Fibroblast of skin of right biceps (primary cell): ENCODE measurements at places on chromosomes 5 and 9.

- DNase-seq = no peak
Observed at GRCh38 chr9:137262909-137263285, 7.8 kb downstream of the NELFB start.

GRCh38 chr9:106830527-106831150 lies 32.3 kb upstream of the ZNF462 start:
- peak; percentile 24 for DNase-seq

DNA sequence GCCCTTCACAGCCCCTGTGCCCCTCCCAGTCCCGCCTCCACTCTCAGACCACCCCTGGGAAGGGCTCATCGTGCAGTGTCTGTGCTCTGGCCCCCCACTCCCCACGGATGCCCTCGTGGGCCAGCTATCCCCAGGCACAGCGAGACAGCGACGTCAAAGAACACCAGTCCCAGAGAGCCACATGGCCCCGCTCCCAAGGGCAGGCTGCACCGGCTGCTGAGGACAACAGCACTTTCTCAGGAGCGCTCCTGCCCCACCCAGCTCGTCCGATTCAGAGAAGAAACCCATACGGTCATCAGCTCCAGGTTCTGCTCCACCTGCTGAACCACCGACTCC lies 4.8 kb upstream of the SNAPC4 start:
- DNase-seq = no peak

GRCh38 chr5:150052956-150053712 lies 33.2 kb downstream of the CSF1R start:
- DNase-seq = peak; percentile 81

DNA sequence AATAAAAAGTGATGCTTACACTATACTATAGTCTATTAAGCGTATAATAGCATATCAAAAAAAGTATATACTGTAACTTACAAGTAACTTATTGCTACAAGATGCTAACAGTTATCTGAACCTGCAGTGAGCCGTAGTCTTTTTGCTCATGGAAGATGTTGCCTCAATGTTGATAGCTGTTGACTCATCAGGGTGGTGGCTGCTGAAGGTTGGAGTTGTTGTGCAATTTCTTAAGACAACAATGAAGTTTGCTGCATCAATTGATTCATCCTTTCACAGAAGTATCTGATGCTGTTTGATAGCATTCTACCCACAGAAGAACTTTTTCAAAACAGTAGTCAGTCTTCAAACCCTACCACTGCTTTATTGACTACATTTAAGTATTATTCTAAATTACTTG lies 7.8 kb upstream of the C9orf40 start:
- peak; percentile 61 for DNase-seq

GRCh38 chr5:170104710-170105109 lies 987 bp upstream of the FOXI1 start:
- DNase-seq = no peak

DNA sequence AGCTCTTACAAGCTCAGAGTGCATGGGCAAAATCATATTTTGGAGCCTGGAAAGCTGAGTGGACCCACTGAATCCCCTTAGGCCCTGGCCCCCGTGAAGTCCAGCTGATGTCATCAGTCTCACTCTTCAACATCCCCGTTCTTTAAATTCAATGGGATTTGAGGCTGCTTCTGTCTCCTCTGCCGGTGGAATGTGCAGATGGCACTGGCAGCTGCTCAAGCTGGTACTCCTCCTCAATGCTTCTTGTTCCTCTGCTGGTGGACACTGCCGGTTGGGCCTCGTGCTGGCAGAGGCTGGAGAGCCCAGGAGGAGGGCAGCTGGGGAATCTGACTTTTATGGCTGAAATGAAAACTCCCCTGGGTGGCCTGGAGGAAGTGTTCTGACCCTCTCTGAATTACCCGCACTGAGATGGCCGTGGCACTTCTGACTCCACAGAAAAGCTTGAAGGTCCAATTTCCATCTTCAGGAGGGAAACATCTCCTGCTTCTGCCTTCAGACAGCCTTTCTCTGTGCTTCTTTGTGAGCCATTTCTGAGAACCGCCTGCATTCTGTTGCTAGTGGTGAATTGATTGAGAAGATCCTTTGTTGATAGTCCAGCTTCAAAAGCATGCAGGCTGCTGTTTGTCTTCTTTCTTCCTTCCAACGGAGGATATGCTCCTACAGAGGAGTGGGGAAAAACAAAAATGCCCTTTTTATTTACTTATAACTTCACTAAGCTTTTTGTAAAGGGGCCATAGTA lies 298.9 kb downstream of the TMEM38B start:
- no peak for DNase-seq

DNA sequence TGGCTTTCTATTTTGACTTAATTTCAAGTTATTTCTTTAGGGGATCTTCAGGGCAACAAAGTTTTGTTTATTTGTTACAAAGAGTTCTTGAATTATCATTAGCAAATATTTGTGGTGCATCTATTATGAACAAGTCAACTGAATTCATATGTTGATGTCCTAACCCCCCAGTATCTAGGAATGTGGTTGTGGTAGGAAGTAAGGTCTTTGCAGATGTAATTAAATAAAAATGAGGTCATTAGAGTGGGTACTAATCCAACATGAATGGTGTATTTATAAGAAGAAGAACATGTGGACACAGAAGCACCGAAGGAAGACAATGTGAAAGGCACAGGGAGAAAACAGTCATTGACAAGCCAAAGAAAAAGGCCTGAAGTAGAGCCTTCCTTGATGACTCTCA lies 474.0 kb upstream of the DAB2 start:
- DNase-seq = peak; percentile 6

GRCh38 chr5:116275282-116275681 lies 190.5 kb downstream of the COMMD10 start:
- no peak for DNase-seq

- no peak for DNase-seq
Observed at GRCh38 chr5:168072665-168073064, 218.8 kb upstream of the WWC1 start.

GRCh38 chr5:79971156-79971555 lies 19.9 kb downstream of the MTX3 start:
- peak; percentile 80 for DNase-seq

GRCh38 chr9:87294126-87294525 lies 203.5 kb upstream of the DAPK1 start:
- DNase-seq = no peak

DNA sequence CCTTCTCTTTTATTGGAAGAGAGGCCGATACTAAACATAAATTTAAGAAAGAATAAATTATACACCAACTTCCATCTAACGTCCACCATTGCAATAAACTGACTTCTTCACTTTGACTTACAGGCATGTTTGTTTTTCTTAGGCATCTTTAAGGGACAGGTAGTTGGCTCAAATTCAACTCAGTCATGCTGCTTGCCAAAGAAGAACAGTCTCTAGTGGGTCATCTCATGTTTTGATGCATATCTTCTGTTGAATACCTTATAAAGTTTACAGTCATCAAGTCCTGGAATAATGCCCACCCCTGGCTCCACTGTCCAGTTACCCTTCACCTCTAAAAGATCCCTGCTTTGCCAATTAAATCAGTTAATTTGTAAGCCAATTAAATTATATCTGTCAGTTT lies 328.2 kb upstream of the GRAMD2B start:
- no peak for DNase-seq

GRCh38 chr9:6488395-6488794 lies 75.4 kb downstream of the UHRF2 start:
- no peak for DNase-seq

DNA sequence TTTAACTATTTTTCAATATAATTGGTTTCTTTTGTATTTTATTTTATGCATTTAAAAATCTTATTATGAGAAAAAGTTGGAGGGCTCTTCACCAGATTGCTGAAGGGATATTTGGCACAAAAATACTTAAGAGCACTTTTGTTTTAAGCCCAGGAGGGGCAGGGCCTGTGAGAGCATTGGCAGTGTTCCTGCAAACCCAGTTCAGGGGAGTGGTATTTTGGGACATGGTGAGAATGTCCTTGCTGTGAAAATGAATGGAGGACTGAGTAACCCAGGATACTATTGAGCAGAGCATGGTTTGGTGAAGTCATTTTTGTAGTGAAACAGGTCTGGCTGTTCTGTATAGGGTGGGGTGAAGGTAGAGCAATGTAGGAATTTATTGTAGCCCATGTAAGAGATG lies 121.4 kb downstream of the KCTD16 start:
- DNase-seq = no peak

GRCh38 chr5:6979061-6979460 lies 265.8 kb downstream of the TENT4A start:
- no peak for DNase-seq

GRCh38 chr9:95276395-95276954 lies 41.0 kb downstream of the FANCC start:
- DNase-seq = no peak

DNA sequence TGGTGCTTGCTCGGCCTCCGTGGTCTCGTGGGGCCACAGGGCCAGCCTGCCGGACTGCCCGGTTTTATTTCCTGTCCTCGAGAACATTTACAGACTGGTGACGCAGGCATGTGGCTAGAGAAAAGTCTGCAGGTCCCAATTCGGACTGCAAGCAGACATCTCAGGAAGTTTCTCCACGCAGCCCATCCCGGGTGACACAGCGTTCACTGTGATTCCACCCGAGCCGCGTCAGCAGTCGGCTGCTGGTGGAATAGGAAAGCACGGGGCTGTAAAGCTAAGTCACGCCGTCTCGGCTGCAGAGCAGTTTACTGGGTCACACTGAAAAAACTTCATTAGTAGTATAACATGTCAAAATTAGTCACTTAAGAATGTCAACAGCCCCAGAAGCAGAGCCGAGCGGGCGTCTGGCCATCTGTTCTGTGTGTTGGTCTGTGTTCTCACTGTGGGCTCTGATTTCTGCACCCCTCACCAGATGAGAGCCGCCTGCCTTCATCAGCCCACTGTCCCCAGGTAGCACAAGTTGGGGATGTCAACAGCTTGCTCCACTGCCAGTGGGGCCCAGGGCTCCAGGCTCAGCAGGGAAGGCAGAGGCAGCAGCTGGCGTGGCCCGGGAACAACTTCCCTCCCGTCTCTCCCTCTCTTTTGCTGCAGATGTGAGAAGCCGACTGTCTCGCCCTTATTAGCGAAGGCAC lies 363.7 kb downstream of the IRX2 start:
- DNase-seq = peak; percentile 14

DNA sequence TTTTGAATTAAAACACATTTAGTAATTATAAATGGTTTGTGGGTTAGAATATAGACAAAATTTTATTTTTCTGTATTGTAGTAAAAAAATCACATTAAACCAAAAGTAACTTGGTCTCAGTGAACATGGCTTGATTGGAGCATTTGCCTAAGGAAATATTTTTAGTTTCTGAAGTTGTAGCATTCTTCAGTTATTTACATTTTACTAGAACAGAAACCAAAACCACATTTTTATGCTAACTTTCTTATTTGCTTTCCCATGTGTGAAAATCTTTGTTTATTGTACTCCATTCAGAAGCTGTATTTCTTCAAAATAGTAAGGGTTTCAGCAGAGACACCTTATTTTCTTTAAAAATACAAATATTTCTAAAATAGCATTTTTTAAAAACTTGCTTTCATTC lies 129.9 kb downstream of the SGCD start:
- DNase-seq = no peak

- DNase-seq = peak; percentile 44
Observed at GRCh38 chr5:61307611-61308010, 24.4 kb upstream of the ZSWIM6 start.

GRCh38 chr9:94736759-94737158 lies 10.3 kb downstream of the AOPEP start:
- DNase-seq = no peak

DNA sequence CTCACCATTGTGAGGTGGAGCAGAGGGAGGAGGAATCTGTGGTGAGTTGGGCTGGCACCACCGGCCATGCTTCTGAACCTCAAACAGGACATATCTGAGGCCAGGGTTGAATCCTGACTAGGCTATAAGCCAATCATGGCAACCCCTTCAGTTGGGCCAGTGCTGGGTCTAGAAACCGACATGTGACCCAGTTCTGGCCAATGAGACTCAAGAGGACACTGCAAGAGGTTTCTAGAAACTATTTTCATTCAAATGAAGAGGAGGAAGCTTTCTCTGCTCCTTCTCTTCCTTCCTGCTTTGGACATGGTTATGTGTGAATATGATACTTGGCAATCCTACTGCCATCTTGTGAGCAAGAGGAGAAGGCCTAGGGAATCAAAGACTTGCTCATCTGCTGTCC lies 417.7 kb downstream of the SEMA5A start:
- DNase-seq = no peak

- peak; percentile 77 for DNase-seq
Observed at GRCh38 chr9:136245219-136246150, at the start of gene QSOX2. Gene QSOX2, minus strand, starts transcription at chr9:136245812. Its CDS starts 9 bp downstream, at chr9:136245803.

- DNase-seq = no peak
Observed at GRCh38 chr9:97919217-97919813, 3.0 kb downstream of the TRMO start.

DNA sequence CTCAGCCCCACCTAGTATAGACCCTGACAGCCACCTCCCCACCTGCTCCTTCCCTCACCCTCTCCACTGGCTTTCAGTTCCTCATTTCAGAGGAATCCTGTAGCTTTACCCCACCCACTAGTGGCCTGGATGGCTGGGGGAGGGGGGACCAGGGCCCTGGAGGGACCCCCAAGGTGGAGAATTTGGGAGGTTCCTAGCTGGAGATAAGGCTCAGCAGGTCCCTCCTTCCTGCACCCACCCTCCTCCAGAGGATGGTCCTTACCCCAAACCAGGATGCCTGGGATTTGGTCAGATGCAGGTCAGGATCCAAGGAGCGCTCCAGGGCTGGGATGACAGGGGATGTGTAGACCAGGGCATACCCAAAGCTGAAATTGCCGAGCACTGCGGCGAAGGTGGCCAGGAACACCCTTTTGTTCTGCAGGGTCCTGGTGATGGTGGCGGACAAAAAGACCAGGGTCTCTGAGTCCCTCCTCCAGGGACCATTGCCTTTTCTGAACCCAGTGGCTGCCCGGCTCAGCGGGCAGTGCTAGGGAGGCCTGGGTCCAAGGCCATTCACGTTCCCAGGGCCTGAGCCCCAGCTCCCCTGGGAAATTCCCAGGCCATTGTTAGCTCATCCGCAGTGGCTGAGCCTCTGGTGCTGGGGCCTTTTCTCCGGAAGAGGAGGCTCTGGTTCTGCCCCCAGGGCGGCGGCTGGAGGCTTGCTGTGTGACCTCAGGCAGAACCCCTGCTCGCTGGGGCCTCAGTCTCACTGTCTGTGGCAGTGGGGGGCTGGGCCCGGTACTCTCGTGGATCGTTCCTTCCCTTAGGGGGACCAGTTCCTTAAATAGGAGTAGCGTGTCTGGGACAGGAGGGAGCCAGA lies 678 bp downstream of the SLC2A6 start:
- DNase-seq = peak; percentile 15

- DNase-seq = no peak
Observed at GRCh38 chr5:67623078-67623477, 426.5 kb upstream of the CD180 start.

DNA sequence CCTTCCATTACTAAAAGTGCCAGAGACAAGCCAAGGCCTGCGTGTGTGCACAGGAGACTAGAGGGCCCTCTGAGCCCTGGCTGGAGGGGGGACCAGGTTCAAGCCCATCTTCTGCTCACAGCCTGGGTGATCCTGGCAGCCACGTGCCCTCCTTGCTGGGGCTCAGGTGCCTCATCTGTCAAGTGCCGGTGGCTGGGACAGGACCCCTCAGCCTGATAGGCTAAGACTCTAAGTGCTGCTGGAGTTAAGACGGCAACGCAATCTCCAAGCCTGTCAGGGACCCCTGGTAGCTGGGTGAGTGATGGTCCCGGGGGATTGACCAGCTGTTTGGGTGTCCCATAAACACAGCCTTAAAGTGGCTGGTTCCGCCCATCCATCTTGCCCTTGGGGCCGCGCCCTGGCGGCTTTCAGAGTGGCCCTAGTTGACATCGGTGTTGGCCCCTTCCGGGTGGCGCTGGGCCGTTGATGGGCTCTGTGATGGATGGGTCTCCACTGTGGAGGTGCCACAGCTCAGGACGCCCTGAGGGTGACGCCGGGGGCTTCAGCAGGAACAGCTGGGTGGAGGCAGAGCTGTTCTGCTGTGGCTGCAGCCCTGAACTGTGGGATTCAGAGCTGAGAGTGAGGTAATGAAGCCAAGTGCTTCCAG lies 136.2 kb downstream of the BARX1 start:
- DNase-seq = no peak
